ENCODE measurements at places on chromosomes 12 and 14.

GRCh38 chr12:26726956-26727355, 106.0 kb downstream of the ITPR2 start:
- DNase-seq = no peak

DNA sequence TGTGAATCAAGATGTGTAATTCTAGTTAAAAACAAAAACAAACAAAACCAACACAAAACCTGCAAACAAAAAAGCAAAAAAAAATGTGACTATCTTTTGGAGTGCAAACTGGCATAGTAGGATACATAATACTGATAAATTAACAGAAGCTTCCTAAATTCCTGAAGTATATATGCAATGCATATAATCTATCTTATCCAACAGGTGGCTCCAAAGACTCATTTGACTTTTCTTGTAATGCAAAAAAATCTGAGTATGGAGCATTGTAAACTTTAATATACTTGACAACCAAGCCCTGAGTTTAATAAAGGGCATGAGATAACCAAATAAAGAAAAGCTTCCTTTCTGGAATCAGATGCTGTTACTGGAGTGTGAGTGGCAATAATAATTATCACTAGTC, 1003.6 kb downstream of the FSCB start:
- DNase-seq = no peak

DNA sequence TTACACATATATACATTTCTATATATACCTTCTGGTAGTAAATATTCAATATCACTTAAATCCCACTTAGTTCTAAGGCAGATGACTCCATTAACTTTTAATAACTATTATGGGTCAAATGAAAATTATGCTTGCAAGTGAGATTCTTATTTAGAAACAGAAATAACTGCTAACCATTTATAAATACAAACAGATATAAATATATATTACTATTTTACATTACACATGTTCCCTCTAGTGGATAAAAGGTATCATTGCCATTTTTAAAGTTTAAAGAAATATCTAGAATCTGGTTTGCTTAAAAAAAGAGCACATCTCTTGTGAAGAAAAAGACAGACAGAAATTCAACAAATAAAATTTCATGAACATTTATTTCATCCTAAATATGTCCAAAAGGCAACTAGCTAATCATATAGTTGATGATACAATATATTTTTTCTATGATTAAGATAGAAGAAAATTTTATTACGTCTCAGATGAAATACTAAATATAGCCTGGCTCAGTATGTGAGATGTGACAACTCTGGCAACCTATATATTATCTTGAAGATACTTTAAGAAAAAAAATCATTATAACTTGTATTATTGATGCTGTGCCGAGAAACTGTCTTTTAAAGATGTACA, 11.7 kb upstream of the RAD51AP1 start:
- no peak for DNase-seq

DNA sequence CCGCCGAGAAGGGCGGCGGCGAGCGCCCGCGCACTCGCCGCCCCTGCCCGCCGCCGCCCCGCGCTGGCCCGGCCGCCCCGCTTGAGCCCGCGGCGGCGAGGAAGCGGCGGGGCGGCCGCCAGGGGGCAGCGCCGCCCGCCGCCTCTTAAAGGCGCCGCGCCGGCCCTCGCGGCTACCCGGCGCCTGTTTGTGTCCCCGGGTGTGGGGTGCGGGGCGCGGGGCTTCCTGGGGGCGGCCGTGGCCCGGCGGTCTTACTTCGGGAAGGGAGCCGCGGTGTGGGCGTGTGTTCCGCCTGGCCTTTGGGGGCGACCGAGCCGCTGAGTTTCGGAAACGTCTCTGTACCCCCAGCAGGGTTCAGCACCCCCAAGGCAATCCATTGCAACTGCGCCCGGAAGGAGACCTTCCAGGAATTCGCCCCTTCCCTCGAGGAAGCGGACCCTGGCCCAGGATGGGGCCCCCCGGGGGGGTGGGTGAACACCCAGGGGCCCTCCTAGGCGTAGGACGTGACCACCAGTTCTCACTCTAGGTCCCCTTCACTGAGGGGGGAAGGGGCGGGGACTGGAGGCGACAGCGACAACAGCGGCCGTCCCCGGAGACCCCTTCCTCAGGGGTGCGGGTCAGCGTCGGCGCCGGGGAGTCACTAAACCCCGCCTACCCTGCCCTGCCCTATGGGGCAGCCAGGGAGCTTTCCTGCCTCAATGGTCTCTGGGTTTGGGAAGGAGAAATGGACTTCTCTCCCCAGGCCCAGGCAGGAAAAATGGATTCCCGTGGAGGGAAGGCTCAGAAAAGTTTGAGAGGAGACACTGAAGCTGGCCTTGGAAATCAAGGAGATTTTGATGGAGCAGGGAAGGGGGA, at the start of gene ITPK1:
Gene ITPK1 (minus strand): TSS at position 105 of the 855 bp plus-strand sequence. CDS start 762 bp downstream, outside the sequence.
- peak; percentile 67 for DNase-seq

DNA sequence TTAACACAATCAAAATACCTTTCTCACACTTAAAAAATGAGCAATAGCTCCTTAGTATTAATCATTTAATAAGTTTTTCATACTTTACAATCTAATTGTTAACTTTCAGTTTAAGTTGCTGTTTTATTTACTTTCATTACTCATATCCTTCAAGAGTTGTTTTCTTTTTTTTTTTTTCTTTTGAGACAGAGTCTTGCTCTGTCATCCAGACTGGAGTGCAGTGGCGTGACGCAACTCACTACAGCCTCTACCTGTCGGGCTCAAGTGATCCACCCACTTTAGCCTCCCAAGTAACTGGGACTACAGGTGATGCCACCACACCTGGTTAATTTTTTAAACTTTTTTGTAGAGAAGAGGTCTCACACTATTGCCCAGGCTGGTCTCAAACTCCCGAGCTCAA, 16.1 kb downstream of the ZBTB1 start:
- DNase-seq = no peak

DNA sequence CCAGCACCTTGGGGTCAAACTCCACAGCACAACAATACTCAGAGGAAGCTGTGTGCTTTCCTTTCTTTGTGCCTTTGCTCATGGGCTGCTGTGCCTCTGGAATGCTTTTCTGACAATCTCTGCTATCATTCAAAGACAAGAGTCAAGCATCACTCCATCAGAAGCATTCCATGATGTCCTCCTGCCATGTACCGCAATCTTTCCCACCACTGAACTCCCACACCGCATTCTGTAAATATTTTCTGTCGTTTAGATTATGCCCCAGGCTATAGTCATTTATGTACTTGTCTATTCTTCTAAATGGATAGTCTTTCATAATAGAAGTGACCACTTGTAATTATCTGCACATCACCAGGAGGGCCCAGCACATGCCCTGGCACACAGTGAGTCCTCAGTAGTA, 327.8 kb downstream of the PDZRN4 start:
- DNase-seq = no peak

DNA sequence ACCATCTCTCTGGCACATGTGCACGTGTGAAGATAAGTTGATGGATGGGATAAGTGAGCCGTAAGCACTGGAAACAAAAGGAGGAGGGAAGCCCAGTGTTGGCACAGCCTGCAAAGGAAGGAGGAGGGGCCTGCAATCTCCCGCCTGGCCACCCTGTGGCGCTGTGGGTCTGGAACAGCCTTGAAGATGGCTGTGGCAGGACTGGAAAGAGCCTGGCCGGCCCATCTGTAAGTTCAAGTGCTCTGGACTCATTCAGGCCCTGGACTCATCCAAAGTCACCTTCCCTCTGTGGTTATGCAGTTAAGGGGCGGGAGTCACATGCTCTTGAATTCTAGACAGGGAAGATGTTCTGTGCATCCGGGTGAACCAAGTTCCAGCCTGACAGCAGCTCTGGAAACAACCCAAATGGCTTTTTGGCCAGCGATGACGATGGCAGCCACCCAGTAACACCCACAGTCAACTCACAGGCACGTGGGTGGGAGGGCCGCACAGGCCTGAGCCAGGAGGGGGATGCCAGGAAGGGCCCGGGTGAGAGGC, 50.4 kb downstream of the CHGA start:
- DNase-seq = peak; percentile 39

DNA sequence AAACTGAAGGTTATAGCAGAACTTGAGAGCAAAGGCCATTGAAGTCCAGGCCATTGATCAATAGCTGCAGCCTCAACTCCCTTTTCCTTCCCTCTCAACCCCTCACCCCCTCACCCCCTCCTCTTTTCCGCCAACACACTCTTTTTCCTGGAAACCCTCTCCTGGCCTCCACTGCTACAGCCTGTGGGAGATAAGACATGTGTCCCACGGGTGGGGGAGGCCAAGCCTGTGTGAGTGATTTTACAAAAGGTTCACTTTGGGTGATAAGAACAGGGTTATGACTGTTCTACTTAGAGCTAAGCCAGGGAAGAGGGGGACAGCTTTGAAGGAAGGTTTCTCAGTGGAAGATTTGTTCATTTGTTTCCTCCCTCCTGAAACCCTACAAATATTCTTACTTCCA, 9.2 kb upstream of the FGF23 start:
- no peak for DNase-seq

GRCh38 chr12:7937833-7938506, 2.0 kb upstream of the SLC2A3 start:
- DNase-seq = no peak

DNA sequence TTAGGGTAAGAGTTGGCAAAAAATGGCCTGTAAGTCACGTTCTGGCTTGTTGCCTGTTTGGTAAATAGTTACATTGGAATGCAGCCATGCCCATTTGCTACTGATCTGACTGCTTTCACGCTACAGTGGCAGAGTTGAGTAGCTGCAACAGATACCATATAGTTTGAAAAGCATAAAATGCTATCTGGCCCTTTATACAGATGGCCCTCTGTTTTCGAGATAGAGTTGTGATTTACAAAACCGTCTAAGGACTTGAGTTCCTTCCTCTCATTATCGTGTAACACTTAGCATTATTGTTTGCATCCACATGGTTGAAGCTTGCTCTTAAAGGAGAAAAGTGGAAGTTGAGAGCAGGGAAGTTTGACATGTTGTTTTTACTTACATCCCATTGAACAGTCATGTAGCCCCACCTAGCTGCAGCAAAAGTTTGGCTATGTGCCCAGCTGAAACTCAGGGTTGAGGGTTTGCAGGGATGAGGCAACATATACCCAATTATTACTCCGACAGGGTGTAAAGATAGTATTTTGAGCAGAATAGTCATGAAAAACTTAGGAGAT, 11.3 kb upstream of the SCFD1 start:
- no peak for DNase-seq

DNA sequence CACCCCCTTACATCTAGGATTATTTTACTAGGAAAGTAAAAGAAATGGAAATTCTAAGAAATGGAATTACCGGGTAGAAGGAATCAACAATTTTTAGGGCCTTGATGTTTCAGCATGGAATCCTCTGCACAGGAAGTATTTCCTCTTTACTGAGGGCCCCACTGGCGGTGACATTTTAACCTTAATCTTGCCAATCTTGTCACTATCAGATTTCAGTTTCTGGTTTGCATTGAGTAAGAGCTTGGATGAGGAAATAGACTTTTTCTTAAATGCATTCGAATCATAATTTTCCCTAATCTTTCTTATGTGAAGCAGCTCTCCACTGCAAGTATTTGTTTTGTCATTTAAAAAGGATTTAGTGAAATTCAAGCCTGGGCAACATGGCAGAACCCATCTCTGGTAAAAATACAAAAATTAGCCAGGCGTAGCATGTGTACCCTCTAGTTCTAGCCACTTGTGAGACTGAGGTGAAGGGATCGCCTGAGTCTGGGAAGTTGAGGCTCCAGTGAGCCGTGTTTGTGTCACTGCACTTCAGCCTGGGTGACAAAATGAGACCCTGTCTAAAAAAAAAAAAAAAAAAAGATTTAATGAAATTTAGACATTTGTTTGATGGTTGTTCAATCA, 40.7 kb downstream of the TPCN1 start:
- DNase-seq = peak; percentile 51

GRCh38 chr12:43098766-43099550, 453.0 kb downstream of the ADAMTS20 start:
- no peak for DNase-seq

- DNase-seq = no peak
These were observed 1.1 kb downstream of the NCAPD2 start for GRCh38 chr12:6494968-6495367.

- no peak for DNase-seq
These were observed 11.3 kb downstream of the RAB15 start for GRCh38 chr14:64960762-64961276.

GRCh38 chr14:26454105-26454504, 143.7 kb downstream of the NOVA1 start:
- no peak for DNase-seq

DNA sequence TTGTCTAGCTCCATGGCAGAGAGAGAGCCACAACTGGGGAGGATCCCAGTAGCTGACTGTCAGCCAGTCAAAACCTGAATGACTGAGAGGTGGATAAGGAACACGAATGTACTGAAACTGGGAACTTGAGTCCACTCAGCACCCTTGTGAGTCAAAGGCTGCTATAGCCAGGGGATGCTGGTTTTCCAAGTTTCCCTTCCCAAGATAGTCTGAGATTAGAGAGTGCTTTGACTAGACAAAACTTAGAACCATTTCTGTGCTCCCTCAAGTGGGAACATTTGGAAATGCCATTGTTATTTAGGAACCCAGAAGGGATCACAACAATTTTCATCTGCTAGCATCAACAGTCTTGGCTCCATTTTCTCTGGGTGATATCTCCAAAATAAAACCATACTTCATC, 4.0 kb downstream of the PRKAG1 start:
- DNase-seq = no peak

GRCh38 chr12:124917841-124918621, 3.6 kb upstream of the UBC start:
- DNase-seq = no peak

DNA sequence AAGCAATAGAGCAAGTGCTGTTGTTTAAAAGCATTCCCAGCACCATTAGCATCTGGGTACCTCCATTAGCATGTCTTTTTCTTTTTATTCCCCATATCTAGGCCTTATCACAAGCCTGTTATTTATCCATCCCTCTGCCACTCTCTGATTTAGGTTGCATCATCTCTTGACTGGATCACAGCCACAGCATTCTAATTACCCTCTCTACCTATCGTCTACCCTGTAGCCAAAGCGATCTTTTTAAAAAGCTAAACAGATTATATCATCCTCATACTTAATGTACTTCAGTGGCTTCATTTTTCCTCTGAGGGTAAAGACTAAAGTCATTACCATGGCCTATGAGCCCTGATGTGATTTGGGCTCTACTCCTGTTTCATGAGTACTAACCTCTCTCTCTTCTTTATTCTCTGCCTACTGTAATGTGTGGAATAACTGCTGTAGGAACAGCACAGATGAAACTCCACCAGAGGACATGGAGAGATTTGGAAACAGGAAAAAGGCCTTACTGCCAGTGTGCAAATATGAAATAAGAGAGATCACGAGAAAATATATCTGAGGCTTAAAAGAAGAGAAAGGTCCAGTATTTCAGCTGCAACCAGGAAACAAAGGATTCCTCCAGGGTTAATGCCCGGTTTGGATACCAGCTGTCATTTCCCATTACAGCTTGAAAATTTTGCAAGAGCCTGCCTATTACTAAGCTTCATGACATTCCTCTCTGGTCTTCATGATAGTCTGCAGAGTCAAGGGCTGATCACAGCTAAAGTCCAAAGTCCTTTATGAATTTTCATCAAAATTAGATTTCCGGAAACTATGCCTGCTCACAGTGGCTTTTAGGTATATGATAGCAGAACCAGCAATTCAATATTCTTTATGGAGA, 422.5 kb upstream of the PDE3A start:
- DNase-seq = no peak

- no peak for DNase-seq
These were observed 37.3 kb downstream of the RFLNA start for GRCh38 chr12:124332058-124332672.

All from stimulated activated naive CD8-positive, alpha-beta T cell treated with anti-CD3 and anti-CD28 coated beads, Interleukin-15, amount 100 ng/mL, for 72 hours (primary cell).